ENCODE measurements at places on chromosomes 5 and 9. TPM values are rescaled to one million over a fixed set of nuclear protein-coding genes. Genes with fewer than 3 reads are reported as not detected.

PCDHA3 gene
- total RNA-seq, result 1.2 TPM

IRX4 gene
- 1.5 TPM for total RNA-seq

GABRB2 gene
- 4.6 TPM for total RNA-seq

IRX1 gene
- total RNA-seq, result 1.9 TPM

RAI14 gene
- total RNA-seq, result 27.6 TPM

NRARP gene
- 5.8 TPM for total RNA-seq

SLC2A8 gene
- total RNA-seq, result 33.6 TPM

KIF20A gene
- total RNA-seq, result 58.0 TPM

MARVELD2 gene
- total RNA-seq, result 31.8 TPM

OR13C3 gene
- total RNA-seq, result not detected

C1QTNF2 gene
- total RNA-seq, result not detected

- no peak for DNase-seq
Measured at GRCh38 chr5:120771202-120771601, 307.1 kb downstream of the PRR16 start.

- no peak for DNase-seq
Measured at GRCh38 chr5:153896701-153897100, 142.0 kb downstream of the FAM114A2 start.

- DNase-seq, result no peak
Measured at GRCh38 chr9:36323926-36324325, 65.7 kb upstream of the GNE start.

- peak; percentile 98 for DNase-seq
Measured at GRCh38 chr9:129334105-129334935, 156.3 kb upstream of the IER5L start.

GRCh38 chr9:28272127-28272526 is 698.8 kb upstream of the C9orf72 start:
- no peak for DNase-seq

DNA sequence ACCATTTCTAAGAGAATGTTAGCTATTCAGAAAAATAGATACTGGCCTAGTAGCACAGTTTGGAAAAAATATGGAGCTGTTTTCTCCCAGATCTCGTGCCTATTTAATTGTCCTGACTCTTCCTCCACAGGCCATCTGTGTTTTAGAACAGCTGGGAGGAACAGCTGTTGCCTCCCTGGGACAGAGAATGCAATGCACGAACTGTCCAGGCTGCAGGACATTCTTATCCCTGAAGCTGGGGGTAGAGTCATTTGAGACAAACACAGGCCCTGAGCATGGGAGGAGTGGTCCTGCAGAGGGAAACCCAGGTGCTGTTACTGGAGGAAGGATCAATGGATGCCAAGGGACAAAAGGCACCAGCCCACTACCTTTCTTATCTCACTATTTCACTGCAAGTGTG is 20.9 kb upstream of the SPARC start:
- no peak for DNase-seq

DNA sequence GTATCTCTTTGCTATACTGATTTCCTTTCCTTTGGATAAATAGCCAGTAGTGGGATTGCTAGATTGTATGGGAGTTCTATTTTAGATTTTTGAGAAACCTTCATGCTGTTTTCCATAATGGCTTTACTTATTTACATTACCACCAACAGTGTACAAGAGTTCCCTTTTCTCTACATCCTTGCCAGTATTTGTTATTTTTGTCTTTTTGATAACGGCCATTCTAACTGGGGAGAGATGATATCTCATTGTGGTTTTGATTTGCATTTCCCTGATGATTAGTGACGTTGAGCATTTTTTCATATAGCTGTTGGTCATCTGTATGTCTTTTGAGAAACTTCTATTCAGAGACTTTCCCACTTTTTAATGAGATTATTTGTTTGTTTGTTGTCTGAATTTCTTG is 25.8 kb downstream of the NADK2 start:
- DNase-seq, result no peak

- DNase-seq, result no peak
Measured at GRCh38 chr5:172276214-172276613, 7.3 kb downstream of the UBTD2 start.

DNA sequence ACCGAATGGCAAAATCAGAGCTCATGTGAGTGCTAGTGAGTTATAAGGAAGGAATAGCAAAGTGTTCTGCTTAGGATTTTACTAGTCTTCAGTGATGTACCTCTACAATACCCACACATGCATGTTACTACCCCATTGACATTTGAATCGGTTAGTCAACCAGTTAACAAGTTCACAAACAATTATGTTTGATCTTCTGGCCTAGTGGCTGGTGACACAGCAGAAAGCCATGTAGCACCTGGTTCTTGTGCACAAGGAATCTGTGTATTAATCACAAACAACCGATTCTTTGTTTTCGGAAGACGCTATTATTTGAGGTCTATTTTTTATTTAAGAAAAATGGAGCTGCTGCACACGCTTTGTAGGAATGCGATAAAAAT is 41.9 kb downstream of the NTRK2 start:
- no peak for DNase-seq

GRCh38 chr5:39159811-39160490 is 59.4 kb downstream of the FYB1 start:
- no peak for DNase-seq

- DNase-seq, result no peak
Measured at GRCh38 chr5:107196500-107197059, 474.2 kb downstream of the EFNA5 start.

- peak; percentile 89 for DNase-seq
Measured at GRCh38 chr9:83596899-83597504, 25.9 kb upstream of the IDNK start.

GRCh38 chr5:147760086-147760875 is 22.2 kb downstream of the JAKMIP2 start:
- no peak for DNase-seq

DNA sequence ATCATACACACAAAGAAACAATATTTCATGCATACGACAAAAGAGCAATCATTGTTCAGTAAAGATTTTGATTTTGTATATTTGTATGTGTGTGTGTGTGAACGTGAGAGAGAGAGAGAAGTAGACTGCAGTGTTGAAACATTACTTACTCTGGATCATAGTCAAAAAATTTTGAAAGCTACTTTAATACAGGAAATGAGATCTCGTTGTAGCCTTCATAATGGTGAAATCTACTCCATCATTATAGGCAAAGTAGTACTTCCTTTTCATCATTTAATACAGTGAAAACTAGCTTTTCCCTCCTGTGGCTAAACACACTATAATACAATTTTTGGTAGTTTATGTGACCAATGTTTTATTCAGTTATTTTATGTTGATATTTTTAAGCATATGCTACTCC is 1427.7 kb upstream of the C9orf72 start:
- DNase-seq, result no peak

- no peak for DNase-seq
Measured at GRCh38 chr9:99294850-99295461, 72.9 kb downstream of the SEC61B start.

DNA sequence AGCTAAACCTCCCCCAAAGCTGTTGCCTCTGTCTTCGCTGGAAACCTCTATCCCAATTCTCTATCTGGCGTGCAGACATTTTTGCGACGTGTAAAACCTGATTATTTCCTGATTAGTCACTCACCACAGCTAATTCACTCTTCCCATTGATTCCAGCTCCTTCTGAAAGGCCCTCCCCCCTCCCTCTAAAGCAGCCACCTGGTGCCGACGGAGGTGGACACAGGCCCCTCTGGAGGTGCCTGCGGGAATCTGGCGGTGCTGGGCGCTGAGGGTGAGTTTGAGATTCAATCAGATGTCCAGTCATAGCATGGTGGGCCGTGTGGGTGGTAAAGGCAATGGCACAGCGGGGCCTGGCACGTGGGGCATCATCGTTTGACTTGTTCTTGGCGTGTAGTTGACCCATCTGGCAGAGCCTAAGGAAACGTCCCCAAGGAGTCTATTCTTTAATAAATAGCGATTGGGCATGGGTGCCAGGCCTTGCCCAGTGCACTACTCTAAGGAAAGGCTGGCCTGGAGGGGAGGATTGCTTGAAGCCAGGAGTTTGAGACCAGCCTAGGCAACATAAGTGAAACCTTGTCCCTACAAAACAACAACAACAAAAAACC is 271.1 kb upstream of the MVB12B start:
- DNase-seq, result no peak

GRCh38 chr5:72066705-72067107 is 40.6 kb upstream of the MAP1B start:
- no peak for DNase-seq

DNA sequence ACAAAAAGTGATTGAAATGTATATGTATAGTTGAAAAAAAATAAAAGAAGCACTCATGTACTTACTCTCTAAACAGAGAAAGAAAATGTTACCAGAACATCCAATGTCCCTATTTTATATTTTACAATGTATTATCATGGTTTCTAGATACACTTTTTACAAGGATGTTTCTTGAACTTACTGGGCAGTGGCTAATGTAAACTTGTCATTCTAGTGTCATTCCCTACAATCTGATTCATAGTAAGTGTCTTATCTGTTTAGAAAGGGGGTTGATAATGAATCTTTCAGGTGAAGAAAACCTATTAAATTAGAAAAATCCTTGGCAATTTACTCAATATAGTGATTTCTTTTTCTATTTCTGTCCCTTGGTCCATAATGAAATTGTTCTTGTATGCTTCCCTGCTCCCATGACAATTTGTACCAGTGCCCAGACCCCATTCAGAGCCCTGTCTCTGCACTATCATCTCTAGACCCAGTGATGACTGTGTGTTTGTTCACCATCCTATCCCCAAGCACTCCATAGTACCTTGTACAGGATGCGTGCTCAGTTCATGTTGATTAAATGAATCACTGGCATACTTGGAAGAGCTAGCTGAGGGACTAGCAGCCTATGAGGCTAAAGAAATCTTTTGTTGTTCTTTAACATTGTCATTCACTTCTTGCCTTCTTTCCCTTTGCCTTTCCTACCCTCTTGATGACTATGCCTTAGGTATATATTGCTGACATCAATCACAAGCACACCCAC is 101.2 kb downstream of the HMHB1 start:
- DNase-seq, result no peak

DNA sequence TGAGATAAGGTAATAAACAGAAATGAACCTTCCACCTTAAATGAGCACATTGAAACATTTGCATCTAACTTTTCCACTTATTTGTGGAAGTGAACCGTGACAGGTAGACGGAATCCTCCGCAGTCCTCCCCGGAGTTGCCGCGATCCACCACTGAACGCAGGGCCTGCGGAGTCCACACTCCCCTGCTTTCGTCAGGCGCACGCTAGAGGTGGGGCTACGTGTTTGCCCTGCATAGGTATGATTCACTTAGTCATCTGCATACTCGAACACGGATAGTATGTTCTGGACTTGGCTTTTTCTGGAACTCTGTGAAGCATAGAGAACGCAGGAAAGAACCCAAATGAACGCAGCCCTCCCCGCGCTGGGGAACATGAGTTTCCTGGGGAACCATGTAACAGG is 272.8 kb upstream of the IRX4 start:
- DNase-seq, result no peak

- no peak for DNase-seq
Measured at GRCh38 chr9:94606646-94607422, 13.2 kb upstream of the FBP2 start.

DNA sequence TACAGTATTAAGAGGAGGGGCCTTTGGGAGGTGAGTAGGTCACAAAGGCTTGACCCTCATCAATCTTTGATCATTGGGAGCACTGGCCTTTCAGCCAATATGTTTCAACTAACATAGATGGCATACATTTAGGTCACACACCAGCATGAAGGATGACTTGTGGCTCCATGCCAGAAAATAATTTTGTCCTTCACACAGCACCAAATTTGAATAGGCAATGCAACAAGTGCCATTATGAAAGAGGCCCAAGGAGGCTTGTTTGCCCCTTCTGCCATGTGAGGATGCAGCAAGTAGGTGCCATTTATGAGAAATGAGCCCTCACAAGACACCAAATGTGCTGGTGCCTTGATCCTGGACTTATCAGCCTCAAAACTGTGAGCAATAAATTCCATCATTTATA is 81.1 kb downstream of the JAKMIP2 start:
- no peak for DNase-seq

- no peak for DNase-seq
Measured at GRCh38 chr5:96582343-96582742, 79.8 kb upstream of the CAST start.

DNA sequence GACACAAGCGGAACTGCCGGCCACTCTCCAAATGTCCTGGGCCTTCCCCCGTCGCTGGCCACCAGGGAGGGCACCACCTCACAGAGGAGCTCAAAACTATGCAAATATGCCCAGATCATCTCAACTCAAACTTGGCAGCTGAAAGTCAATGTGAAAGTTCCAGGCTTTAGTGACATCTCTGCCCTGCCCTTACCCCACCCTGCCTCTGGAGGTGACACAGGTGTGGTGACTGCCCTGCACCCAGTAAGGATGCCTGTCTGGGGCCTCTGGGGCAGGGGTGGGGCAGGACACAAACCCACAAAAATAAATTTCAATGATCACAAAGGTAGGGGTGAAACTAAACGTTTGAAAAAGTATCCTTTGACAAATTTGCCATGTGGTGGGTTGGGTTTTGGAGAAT is 213.4 kb downstream of the HSPA4 start:
- no peak for DNase-seq

DNA sequence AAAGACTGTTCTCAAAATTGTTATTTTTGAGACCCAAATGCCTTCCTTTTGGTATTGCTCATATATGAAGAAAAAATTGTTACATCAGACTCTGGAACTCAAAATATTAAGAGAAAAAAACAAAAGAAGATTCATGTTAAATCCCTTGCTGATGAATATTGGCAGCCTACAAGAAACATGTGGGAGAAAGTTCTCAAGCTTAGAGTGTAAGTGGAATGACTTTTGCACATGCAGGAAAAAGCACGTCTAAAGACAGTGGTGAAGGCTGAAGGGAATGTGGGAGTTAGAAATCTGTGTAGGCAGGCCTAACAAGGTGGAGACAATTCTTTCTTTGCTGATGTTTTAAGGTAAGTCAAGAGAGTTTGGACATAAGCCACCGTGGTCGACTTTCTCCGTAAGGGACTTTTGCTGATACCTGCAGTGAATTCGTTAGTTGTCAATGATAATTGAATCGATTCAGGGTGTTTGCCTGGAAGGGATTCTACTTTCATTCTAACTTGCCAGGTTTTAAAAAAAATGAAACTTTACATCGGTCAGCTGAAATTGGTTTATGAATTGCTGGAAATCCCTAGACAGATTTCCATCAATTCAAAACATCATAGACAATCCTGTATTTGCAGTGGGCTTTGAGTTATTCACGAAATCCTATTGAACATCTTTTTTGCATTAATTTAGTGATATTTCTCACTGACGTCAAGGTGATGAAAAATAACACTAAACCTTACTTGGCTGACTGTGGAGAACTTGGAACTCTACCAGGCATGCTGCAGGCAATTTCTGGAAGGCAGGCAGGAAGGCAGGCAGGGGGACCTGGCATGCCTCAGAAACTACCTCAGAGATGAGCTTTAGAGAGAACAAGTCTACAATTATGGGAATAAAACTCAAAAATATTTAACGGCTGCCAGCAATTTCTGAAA is 359.1 kb upstream of the ADAMTSL1 start:
- DNase-seq, result no peak

DNA sequence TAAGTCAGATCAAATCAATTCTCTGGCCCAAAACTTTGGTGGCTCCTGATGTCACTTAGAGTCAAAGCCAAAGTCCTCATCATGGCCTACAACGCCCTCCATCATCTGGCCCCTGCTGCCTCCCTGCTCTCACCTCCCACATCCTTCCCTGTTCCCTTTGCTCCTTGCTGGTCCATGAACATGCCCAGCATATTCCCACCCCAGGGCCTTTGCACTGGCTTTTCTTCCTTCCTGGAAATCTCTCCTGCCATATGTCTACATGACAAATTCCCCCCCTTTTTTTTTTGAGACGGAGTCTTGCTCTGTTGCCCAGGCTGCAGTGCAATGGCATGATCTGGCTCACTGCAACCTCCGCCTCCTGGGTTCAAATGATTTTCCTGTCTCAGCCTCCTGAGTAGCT is 11.1 kb upstream of the PSD2 start:
- DNase-seq, result no peak

- peak; percentile 24 for DNase-seq
Measured at GRCh38 chr5:142725231-142726187, 39.6 kb upstream of the FGF1 start.

Measured in endodermal cell (in vitro differentiated cells).